ENCODE measurements at places on chromosomes 2 and 18. TPM values are rescaled to one million over a fixed set of nuclear protein-coding genes. Genes with fewer than 3 reads are reported as not detected.

GRCh38 chr2:74317701-74318100 lies 25.5 kb downstream of the SLC4A5 start:
- no peak for DNase-seq

DNA sequence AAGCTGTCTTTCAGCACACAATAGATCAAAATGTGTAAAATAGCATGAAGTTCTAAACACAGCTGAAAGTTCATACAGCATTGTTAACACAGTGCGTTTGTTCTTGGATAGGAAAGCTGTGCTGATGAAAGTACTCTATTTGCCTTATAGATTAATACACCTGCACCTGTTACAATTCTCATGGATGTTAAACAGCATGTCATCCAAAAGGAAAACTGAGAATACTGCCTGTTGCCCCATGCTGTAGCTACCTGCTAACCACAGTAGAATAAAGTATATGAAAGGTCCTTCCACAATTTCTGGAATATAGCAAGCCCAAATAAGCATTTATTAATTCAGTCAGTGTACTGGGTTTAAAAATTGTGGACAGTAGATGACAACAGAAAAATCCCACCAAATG lies 166.7 kb upstream of the DTNA start:
- DNase-seq: no peak

GRCh38 chr2:69082430-69082997 lies 69.5 kb downstream of the ANTXR1 start:
- DNase-seq: peak; percentile 3

DNA sequence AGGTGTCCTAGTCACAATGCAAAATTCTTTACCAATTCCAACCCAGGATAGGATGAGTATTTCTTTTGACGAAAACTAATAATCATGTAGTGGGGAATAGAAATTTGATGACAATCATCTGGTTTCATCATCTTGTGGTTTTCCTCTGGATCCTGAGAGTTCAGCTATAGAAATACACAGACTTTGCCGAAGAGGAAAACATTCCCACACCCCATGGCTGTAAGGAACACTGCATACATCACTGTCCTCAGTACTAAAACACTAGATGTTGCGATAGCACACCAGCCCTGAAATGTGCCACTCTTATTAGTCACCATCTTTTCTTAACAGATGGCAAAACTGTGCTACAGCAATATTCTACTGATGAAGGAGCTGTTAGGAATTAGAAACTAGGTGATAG lies 29.4 kb downstream of the CERKL start:
- peak; percentile 62 for DNase-seq

GRCh38 chr2:171244466-171244969 lies 83.8 kb upstream of the TLK1 start:
- no peak for DNase-seq

DNA sequence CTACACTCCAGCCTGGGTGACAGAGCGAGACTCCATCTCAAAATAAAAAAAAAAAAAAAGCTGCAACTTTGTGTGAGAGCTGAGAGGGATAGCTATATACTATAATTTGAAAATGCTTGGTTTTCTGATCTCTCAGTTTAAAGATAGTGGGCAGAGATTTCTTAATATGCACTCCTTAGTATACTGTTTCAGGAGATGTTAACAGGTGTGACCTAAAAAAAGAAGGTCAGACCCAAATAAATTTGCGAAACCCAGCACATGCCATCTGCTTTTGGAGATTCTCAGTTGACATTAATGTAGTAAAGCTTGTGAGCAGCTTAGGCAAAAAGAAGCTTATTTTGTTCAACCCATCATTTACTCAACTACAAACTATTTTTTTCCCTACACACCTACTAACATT lies 37.4 kb downstream of the ZC3H6 start:
- no peak for DNase-seq

DNA sequence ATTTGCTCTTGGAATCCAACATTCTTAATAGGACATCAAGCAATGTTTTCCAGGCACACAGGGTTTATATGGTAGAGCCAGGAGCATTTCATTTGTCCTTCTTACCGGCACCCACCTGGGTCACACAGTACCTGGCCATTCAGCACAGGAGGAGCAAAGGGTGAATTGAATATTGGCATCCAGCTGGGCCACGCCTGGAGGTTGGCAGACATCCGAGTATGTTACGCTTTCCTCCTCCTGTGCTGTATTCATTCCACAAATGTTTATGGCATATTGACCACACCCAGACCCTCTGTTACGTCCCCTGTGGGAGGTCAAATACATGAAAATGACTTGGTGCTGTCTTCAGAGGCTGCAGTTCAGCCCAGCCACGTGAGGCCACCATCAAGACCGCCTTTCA lies 206.2 kb downstream of the RTP5 start:
- DNase-seq: no peak

DNA sequence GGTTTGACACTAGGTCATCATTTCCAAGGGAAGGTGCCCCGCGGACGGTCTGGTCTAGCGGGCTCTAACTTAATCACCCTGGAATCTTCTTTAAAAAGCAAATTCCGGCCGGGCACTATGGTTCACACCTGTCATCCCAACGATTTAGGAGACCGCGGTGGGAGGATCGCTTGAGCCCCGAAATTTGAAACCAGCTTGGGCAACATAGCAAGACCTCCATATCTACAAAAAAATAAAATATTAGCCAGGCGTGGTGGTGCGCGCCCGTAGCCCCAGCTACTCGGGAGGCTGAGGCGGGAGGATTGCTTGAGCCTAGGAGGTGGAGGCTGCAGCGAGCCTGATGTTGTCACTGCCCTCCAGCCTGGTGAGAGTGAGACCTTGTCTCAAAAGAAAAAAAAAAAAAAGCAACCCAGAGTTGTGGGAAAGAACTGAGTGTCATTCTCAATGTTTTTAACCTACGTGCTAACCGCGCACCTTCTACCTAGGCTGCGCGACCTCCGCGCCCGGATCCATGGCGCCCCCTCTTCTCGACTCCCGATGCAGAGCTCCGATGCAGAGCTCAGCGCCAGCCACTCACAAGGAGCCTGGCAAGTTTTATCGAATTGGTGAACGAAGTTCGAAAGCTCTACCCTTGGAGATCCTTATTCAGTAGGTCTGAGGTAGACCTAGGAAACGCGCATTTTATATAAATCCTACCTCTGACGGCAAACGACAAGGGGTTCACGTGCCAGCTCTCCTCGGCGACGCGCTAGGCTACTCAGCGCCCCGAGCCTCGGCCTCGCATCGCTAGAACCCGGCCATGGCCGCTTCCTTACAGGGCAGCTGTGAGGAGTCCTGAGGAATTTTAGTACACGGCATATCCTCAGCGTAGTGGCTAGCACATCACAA lies 888 bp upstream of the TWSG1 start:
- no peak for DNase-seq

GRCh38 chr18:75029481-75029880 lies 179.5 kb downstream of the PTGR3 start:
- no peak for DNase-seq

GRCh38 chr2:205712508-205712907 lies 30.2 kb downstream of the NRP2 start:
- DNase-seq: no peak

- no peak for DNase-seq
These were observed 43.5 kb downstream of the INSIG2 start for GRCh38 chr2:118131771-118132170.

- no peak for DNase-seq
These were observed 97.4 kb upstream of the LRATD1 start for GRCh38 chr2:14535156-14535555.

DNA sequence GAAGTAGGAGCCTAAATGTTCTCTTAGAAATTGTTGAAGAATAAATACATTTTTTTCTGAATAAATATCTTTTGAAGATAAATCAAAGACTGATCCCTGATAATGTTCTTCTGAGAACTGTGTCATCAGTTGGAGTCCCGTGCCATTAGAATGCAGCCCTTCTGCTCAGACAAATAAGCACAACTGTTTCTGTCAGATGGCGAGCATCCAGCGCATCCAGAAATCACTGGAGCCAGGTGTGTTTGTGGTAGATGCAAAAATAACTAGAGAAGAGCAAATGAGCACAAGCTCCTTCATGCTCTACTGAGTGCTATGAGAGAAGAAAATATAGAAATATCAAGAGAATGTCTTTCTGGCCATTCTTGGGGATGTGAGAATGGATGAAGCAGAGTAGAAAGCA lies 573.7 kb downstream of the THSD7B start:
- DNase-seq: no peak

GRCh38 chr18:3402982-3403451 lies 47.0 kb upstream of the TGIF1 start:
- DNase-seq: peak; percentile 74

DNA sequence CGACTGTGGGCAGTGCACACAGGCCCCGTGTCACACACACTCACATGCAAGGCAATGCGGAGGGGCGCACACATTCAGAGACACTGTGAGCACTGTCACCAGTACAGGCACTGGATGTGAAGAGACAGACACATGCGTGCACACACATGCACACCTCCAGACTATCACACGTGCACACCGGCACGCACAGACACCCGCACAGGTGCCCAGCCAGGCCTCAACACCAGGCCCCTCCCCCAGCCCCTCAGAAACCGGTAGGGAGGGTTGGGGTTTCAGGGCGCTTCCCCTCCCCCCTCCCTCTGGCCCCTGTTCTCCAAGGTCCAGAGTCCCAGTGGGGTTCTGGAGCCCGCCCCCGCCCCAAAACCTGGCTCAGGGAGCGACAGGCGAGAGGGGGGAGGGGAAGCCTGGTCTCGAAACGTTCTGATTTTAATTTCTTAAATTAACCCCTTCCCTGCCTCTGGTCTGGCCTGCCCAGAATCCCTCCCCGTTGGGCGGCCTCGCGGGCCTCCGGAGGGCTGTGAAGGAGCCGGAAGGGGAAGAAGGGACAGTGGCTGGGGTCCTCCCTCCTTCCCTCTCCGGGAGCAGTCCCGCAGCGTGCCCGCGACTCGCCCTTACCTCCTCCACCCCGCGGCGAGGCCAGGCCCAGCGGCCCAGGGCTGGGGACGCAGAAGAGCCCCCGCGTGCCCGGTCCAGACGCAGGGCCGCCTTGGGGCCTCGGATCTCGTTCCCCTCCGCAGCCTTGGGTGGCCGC lies 558 bp downstream of the FBXO41 start:
- DNase-seq: peak; percentile 66

DNA sequence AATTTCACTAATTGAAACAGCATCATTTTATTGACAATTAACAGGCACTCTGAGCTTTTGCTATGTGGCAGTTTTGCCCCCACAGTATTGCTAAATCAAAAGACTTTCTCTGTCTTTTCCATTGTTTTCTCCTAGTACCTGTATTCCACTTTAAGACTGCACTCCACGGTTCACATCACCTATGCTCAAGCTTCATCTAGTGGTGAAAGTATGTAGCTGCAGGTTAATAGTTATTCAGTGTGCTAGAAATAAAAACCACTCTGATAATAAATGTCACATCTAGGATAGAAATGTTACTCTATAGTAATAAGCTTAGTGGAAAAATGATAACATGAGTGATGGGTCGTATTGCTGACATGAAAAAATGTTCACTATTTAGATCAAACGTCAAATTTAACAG lies 24.6 kb downstream of the ARL6IP6 start:
- peak; percentile 32 for DNase-seq

GRCh38 chr2:186201371-186201770 lies 284.7 kb upstream of the ZC3H15 start:
- DNase-seq: no peak

DNA sequence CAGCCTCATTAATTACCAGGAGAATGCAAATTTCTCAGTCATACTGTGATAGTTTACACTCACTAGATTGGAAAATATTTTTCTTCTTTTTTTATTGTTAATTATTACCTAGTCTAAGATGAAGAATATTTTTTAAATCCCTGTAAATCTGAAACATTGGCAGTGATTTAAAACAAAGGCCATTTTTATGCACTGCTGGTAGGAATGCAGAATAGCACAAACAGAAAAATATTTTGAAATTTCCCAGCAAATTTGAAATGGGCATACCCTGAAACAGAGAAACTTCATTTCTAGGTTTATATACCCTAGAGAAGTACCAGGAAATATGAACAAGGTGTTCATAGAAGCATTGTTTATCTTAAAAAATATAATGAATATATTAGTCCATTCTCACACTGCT lies 31.0 kb downstream of the DYNAP start:
- DNase-seq: no peak

GRCh38 chr18:68301441-68301840 lies 413.5 kb downstream of the TMX3 start:
- no peak for DNase-seq

- no peak for DNase-seq
These were observed 24.5 kb downstream of the ITGAV start for GRCh38 chr2:186614373-186614772.

GRCh38 chr2:160014227-160014626 lies 48.2 kb downstream of the PLA2R1 start:
- DNase-seq: no peak

DNA sequence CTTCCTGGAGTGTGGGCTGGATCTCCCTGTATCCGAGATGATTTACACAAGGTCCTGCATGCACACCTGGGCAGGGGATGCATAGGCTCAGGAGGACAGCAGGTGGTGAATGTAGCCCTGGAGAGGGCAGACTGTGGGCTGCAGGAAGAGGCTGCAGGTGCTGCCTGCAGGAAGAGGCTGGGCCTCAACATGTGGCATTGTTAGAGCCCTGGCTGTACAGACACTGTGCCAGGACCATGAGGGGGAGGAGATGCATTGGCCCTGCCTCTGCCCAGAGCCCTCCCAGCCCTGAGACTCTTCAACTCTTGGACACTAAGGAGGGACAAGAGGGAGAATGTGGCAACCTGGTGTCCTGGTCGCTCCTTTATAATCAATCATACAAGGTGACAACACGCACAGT lies 392.8 kb downstream of the TNS1 start:
- DNase-seq: no peak

GRCh38 chr2:36633470-36634092 lies 35.6 kb upstream of the FEZ2 start:
- DNase-seq: no peak

GRCh38 chr18:75681538-75682115 lies 254.1 kb upstream of the SMIM21 start:
- no peak for DNase-seq

GRCh38 chr18:60984510-60984909 lies 348.7 kb upstream of the CDH20 start:
- DNase-seq: no peak

DNA sequence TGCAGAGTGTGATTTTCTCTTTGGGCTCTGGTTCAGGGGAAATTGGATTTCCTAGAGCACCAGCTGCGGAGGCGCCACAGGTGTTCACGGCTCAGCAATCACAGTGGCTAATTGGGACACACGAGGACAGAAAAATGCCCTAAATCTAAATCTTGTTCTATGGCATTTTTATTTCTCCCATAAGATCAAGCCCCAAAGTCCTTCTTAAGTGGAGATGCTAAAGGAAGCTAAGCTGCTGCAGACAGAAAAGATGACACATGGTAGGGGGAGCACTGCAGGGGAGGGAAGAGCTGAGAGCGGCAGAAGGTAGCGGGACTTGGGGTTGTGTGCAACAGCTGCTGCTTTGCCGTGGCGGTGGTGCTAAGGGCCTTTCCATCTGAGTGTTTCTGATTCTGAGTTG lies 280.6 kb downstream of the MYT1L start:
- peak; percentile 72 for DNase-seq

- no peak for DNase-seq
These were observed 9.3 kb downstream of the NCK2 start for GRCh38 chr2:105754011-105754410.

- DNase-seq: peak; percentile 41
These were observed 92.2 kb downstream of the STPG4 start for GRCh38 chr2:47062681-47063537.

AOX1 gene
- total RNA-seq: not detected

RNU2-63P gene
- not detected for total RNA-seq

FHOD3 gene
- total RNA-seq: not detected

B3GNT7 gene
- 0.18 TPM for total RNA-seq

PIK3C3 gene
- 36.6 TPM for total RNA-seq

ZNF521 gene
- 87.6 TPM for total RNA-seq

MAPK4 gene
- not detected for total RNA-seq

VWA3B gene
- total RNA-seq: not detected

TMEM182 gene
- 1.8 TPM for total RNA-seq

RBMS1 gene
- total RNA-seq: 13.7 TPM

APCDD1 gene
- not detected for total RNA-seq
